ENCODE measurements at places on chromosomes 7 and 10.

DNA sequence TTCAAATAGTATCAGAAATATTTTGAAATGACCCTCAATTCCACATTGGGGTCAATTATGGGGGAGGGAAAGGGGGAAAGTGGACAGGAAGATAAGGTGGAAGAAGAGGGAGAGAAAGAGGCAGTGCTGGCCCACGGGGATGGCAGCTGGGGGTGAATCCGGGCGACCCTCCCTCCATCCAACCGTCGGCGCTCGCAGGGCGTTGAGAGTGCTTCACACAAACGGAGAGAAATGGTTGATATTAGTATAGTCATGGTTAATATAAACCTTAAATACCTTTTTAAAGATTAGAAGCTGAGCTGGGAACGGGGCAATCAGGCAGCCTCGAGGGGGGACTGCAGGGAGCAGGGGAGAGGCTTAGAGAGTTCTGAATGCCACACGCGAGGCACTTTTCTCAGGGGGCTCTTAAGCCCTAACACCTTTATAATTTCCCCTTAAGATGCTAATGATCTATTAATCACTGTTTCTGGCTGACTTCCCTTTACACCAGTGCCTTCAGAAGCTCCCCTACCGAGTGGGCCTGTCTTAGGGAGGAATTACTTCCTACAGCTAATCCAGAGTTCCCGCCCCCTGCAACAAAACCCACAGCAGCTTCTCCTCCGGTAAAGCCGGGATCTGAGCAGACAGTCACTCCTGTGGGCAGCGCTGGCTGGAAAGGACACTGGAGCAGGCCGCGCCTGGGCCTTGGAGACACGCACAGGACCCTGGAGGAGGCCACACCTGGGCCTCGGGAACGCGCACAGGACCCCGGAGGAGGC, 39.5 kb downstream of the PRKAG2 start:
- DNase-seq = no peak

DNA sequence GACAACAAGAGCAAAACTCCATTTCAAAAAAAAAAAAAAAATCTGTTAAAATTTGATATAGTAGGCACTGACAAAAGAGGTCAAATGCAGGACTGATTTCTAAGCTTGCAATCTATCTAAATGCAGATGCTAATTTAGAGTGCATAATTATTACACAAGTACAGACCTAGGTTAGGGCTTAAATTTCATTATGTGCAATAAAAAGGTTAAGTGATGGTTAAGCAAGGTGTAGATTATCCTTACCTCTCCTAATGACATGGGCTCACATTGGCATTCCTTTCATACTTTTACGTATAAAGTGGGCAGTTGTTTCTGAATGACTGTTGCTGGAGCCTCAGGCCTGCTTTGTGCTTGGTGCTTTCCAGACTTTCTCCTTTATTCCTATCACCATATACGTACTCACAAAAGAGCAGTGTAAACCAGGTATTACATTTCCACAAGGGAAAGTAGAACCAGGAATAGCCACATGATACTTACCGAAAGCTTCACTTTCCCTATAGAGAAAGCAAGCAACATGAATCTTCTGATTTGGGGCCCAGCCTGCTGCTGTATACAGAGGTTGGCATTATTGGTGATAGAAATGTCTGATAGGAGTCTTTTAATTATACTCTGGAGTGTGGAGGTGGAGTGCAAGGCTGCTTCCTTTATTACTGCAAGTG, 2.2 kb upstream of the CHCHD1 start:
- no peak for DNase-seq

GRCh38 chr7:143906151-143906550, 4.2 kb upstream of the TCAF1 start:
- no peak for DNase-seq

DNA sequence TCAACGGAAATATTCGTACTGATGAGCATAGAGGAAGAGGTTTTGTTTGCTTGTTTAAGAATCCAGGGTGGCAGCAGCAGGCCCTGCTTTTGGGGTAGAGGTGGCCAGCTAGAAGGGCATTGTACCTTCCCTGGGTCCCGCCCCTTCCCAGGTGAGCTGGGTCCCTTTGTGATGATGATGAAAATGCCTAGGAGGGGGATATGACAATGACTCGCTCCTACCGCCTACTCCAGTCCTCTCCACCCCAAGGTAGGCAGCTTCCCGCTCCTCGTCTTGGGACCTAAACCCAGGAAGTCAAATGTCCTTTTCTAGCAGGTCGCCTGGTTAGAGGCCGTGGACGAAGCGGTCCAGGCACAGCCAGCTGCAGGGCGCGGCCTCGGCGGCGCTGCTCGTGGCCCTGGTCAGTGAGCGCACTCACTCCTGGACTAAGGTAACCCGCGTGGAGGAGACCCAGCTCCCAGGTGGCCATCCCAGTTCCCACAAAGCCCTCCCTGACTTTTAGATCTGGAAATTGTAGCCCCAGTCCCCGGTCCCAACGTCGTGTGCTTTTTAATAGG, 141.4 kb downstream of the LSMEM1 start:
- DNase-seq = no peak

- no peak for DNase-seq
Observed at GRCh38 chr10:28199941-28200340, 102.9 kb downstream of the MPP7 start.

DNA sequence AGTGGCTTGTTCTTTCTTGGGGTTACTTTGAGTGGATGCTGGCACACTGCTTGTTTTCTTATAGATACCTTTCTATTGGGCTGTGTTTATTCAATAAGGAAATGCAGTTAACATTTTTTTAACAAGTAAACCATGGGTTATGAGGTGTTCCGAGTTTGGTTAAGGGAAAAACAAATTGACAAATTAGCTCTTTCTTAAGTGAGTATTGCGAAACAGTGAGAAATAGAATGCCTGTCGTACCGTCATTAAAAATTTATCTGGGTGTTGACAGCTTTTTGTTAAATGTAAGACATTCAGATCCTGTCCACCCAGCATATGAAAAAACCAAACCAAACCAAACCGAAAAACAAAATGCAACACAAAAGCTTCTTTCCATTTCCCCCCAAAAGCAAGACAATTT, 6.2 kb downstream of the CUX1 start:
- no peak for DNase-seq

GRCh38 chr10:99532687-99533495, at the start of gene NKX2-3:
TSS of gene NKX2-3 (plus strand) at chr10:99532942. CDS start at chr10:99533132, 190 bp downstream.
- DNase-seq = peak; percentile 49

- DNase-seq = peak; percentile 56
Observed at GRCh38 chr7:8035647-8036518, 67.3 kb downstream of the GLCCI1 start.

- no peak for DNase-seq
Observed at GRCh38 chr7:141160246-141160860, 86.5 kb downstream of the TMEM178B start.

- no peak for DNase-seq
Observed at GRCh38 chr10:111455776-111456426, 379.1 kb downstream of the ADRA2A start.
